CD8-positive, alpha-beta memory T cell (primary cell): ENCODE measurements at places on chromosomes 13 and 19. TPM values are rescaled to one million over a fixed set of nuclear protein-coding genes. Genes with fewer than 3 reads are reported as not detected.

The TEKTIP1 gene
- 1.2 TPM for total RNA-seq

The CNFN gene
- total RNA-seq, result not detected

The TMPRSS9 gene
- total RNA-seq, result not detected

The NEK3 gene
- total RNA-seq, result 1.5 TPM

The NLRP5 gene
- not detected for total RNA-seq

The ZIC5 gene
- total RNA-seq, result not detected

The SLITRK5 gene
- not detected for total RNA-seq

The GAPDHS gene
- total RNA-seq, result not detected

The BEST2 gene
- not detected for total RNA-seq

The SULT2B1 gene
- total RNA-seq, result not detected

The LILRB5 gene
- 0.42 TPM for total RNA-seq

The DCUN1D2 gene
- 16.2 TPM for total RNA-seq

The ALOX5AP gene
- 21.7 TPM for total RNA-seq

The VAV1 gene
- total RNA-seq, result 52.9 TPM

The ZNF681 gene
- total RNA-seq, result 4.6 TPM

The SLC46A3 gene
- total RNA-seq, result 4.9 TPM

The KIR2DL3 gene
- total RNA-seq, result 0.29 TPM

The LGALS4 gene
- 1.2 TPM for total RNA-seq

The FCER2 gene
- 1.6 TPM for total RNA-seq

The TNNT1 gene
- not detected for total RNA-seq

The SIGLEC11 gene
- not detected for total RNA-seq

The PTGIR gene
- total RNA-seq, result 17.7 TPM

The DENND1C gene
- total RNA-seq, result 51.9 TPM

The MBD3L2 gene
- not detected for total RNA-seq

The CCNA1 gene
- total RNA-seq, result not detected

The ZNF222 gene
- 2.5 TPM for total RNA-seq

The MEIOSIN gene
- total RNA-seq, result not detected

The ZNF266 gene
- total RNA-seq, result 35.6 TPM

The CEACAM6 gene
- total RNA-seq, result not detected

The COMP gene
- total RNA-seq, result not detected

The BCL3 gene
- 30.5 TPM for total RNA-seq

The UBE2L5 gene
- not detected for total RNA-seq

The TRIP10 gene
- total RNA-seq, result 47.8 TPM

The CACTIN gene
- total RNA-seq, result 39.5 TPM

The ZNF66 gene
- total RNA-seq, result 8.6 TPM

The PLVAP gene
- total RNA-seq, result not detected

The HRC gene
- not detected for total RNA-seq

The CYP4F2 gene
- total RNA-seq, result not detected

The PDCD5 gene
- 269 TPM for total RNA-seq

The TJP3 gene
- total RNA-seq, result 1.7 TPM

The GPC5 gene
- total RNA-seq, result 0.13 TPM

The CYSLTR2 gene
- 2.2 TPM for total RNA-seq

The ZNF534 gene
- not detected for total RNA-seq
